ENCODE measurements at places on chromosomes 6 and 20. TPM values are rescaled to one million over a fixed set of nuclear protein-coding genes. Genes with fewer than 3 reads are reported as not detected.

Gene FOXA2
- total RNA-seq: not detected

Gene ZSWIM3
- 9.6 TPM for total RNA-seq

Gene BPIFA1
- not detected for total RNA-seq

Gene SLC4A11
- total RNA-seq: 1.2 TPM

Gene HCRTR2
- not detected for total RNA-seq

All from articular chondrocyte of knee joint (primary cell).